ENCODE measurements at places on chromosomes 6 and 20.

DNA sequence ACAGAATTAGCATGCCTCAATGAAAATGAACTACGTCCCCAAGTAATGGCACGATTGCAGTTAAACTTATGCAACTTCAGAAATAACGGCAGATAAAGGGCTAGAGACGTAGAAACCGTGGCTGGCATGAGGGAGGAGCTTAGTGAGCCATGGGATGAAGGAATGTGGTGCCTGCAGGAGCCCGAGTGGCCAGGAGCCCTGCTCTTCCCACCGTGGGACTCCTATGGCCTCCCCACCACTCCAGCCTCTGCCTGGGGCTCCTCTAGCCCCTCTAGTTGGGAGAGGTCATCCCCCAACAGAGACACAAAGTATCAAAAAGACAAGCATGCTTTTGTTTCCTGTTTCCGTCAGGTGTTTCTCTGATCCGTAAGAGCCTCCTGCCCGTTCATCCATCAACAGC is 75.1 kb upstream of the BHLHE23 start:
- no peak for DNase-seq

GRCh38 chr6:57205550-57206328 is 16.4 kb downstream of the RAB23 start:
- no peak for DNase-seq

- DNase-seq: peak; percentile 47
Observed at GRCh38 chr20:44495802-44496481, 20.3 kb downstream of the TTPAL start.

DNA sequence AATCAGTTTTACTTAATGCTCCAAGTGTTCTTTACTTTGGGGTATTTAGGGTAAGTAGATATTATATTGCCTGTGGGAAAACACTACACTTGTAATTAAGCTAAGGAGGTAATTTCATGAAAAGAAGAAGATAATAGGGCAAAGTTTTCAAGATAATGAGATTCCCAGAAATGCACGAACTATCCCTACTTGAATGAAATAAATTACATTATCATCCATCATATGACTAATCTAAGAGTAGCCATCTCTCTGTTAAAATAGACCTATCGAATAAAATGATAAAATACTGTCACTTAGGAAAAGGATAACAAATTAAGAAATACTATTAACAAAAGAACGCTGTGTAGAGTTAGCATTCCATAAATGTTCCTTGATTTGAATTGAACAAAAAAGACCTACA is 135.1 kb upstream of the HDAC2 start:
- DNase-seq: no peak

GRCh38 chr6:122838060-122838780 is 49.2 kb downstream of the SMPDL3A start:
- DNase-seq: peak; percentile 29

DNA sequence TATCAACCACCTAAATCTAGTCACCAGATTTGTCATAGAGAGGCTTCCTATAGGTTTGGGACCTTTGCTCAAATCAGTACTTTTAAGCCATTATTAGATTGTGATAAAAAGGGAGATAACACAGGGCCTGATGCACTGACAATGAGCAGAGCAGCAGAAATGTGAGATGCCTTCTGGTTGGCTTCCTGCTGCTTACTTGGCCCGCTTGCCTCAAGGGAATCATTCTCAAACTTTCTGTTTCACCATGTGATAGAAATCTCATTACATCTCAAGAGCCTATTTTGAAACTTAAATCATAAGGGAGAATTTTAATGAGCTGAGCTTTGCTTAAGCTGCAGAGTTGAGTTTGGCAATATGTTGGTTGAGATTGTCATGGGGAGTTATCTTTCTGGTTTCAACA is 606.0 kb downstream of the DHX35 start:
- no peak for DNase-seq

GRCh38 chr20:20655883-20656282 is 56.6 kb downstream of the RALGAPA2 start:
- no peak for DNase-seq

DNA sequence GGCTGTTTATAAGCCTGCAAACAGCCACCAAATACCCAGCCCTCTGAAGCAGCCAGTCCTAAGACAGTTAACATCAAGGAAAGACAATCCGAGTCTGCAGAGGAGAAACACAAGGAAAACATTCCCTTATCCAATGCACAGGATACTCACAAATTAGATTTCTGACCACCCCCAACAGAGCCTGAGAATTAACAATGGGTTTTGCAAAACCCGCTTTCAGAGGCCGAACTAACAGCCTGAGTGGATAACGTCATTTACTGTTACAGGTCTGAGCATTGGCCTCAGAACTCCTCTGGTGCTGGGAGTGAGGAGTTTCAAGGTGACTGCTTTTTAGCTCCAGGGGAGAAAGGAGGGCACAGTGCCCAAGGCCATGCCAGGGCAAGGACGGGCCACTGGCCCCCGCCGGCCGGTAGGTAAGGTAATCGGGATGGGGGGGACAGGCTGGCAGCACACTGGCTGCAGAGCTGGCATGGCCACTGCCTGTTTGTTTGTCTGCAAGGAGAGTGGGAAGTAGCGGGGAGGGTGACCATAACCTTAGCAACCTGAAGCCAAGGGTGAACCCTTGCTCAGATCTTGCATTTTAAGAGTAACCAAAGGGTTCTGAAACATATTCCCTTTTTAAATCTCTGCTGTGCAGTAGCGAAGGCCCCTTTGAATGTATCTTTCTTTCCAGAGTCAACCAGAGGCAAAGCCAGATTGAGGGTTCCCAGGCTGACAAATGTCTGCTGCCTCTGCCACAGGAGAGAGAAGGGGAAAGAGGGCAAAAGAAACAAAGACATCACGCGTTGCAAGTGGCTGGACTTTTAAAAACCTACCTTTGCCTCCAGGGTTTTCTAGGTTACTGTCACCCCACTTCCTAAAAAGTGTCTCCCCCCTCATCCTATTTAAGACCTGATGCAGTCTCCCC is 3.9 kb downstream of the ZMYND8 start:
- DNase-seq: no peak

GRCh38 chr6:53499094-53499493 is 45.8 kb downstream of the GCLC start:
- no peak for DNase-seq

GRCh38 chr6:3757241-3757641 is 5.7 kb upstream of the PXDC1 start:
- no peak for DNase-seq

DNA sequence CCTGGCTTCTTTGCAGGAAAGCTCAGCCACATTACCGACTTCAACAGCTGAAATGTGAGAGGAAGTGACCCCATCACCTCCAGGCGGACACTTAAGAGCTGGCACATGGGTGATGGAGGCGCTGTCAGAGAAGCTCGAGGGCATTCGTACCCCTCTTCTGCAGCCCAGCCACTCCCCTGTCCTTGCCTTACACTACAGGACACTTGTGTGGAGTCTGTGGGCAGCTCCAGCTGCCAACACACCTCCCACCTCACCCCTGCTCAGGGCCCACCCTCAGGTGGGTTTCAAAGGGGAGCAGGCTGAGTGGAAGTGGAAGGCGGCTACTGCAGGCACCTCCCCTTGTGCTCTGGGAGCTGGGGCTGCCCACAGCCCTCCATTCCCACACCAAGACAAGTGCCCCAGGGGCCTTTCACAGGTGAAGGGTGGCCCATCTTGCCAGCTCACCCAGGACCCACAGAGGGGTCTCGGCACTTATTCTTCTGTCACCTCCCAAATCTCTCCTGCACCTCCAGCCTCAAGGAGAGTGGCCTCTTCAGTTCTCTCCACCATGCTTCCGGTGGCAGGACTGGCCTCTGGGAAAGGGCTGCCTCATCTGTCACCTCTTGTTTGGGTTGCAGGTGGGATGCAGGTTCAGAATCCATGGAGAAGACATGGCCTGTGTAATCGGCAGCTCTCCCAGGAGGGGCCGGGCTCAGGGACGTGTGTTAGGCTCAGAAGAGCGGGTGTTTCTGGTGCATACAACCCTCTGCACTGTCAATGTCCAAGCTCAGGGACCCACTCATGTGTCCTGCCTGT is 49.8 kb downstream of the IRF4 start:
- no peak for DNase-seq

DNA sequence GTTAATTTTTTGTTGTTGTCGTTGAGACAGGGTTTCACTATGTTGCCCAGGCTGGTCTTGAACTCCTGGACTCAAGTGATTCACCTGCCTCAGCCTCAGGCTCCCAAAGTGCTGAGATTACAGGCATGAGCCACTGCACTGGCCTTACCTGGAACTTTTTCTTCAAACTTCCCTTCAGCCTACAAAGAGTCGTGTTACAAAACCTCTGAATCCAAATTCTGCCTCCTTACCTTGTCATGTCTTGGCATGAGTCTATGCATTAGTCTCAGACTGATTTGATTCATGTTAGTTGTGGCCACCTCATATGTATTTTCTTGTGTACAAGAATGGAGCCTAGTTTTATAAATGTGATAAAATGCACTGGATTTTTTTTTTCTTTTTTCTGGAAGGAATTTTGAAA is 172.1 kb downstream of the PRL start:
- DNase-seq: no peak

DNA sequence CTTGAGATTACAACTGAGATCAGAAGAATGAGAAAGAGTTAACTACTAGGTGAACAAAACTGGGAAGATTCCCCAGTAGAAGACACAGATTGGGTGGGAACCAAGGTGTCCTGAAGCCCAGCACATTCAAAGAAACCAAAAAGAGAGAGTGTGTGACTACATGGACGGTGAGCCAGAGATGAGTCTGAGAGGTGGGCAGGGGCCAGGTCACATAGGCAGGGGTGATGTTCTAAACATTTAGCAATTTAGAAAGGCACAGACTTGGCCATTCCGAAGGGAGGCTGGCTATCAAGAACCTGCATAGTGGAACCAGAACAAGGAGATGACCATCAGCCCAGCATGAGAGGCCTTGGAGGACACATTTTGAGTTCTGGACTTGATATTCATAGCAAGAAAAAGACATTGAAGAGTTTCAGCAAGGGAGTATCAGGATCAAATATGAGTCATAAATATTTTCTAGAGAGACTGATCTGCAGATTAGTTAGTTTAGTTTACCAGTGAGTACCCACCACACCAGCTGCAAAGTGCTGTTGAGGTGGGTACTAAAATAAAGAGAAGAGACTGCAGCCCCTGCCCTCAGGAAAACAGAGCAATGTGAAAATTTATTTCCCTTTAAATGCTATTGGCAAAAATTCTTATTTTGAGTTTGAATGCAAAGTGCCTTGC is 340.5 kb upstream of the PRDM1 start:
- no peak for DNase-seq

DNA sequence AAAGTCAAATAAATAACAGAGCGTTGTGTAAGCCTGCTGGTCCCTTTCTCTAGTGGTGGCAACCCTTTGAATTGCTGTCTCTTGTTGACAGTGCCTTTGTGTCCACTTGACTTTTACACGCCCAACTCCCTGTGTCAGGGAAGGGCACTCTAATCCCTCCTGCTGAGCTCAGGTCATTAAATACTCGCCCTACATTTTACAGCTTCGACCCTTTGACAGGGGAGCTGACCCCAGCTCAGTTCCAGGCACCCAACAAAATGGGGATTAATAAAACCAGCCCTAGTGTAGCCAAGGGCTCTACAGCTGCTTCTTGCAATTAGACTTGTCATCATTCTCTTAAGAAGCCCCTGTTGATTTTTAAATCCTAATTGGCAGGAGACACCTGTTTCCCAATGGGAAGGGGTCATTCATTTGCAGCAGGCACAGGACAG is 308.2 kb downstream of the EYA4 start:
- DNase-seq: no peak

DNA sequence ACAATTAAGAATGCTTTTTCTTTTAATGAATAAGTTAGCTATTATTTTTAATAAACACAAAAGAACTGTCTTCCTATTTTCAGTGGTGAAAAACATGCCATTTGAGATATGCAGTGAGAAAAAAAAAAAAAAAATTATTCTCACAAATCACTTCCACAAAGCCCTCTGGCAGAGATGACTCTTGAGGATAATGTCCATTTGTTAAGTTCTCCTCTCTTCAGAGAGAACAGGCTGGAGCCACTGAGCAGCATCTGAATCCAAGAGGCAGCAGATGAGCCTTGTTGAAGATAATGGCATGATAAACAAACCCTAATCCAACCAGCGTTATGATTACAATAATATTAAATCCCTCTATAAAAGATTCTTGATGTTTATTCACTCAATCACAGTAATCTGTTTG is 105.0 kb downstream of the PTPRK start:
- no peak for DNase-seq

- DNase-seq: peak; percentile 82
Observed at GRCh38 chr20:4592316-4593148, 129.2 kb upstream of the PRND start.

DNA sequence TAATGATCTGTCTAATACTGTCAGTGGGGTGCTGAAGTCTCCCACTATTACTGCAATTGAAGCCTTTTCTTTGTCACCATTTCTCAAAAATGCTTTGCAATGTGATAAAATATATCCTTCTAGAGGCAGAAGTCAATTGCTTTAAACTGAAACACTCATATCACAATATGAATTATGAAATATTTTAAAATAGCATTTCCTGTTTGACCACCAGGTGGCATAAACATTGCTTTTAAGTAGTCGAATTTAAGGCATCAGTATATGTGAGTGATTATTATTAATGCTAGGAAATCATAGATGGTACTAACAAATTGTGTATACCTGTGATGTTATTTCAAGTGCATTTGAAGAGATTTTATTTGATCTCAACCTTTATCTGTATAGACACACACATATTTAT is 87.5 kb downstream of the MEI4 start:
- peak; percentile 4 for DNase-seq

DNA sequence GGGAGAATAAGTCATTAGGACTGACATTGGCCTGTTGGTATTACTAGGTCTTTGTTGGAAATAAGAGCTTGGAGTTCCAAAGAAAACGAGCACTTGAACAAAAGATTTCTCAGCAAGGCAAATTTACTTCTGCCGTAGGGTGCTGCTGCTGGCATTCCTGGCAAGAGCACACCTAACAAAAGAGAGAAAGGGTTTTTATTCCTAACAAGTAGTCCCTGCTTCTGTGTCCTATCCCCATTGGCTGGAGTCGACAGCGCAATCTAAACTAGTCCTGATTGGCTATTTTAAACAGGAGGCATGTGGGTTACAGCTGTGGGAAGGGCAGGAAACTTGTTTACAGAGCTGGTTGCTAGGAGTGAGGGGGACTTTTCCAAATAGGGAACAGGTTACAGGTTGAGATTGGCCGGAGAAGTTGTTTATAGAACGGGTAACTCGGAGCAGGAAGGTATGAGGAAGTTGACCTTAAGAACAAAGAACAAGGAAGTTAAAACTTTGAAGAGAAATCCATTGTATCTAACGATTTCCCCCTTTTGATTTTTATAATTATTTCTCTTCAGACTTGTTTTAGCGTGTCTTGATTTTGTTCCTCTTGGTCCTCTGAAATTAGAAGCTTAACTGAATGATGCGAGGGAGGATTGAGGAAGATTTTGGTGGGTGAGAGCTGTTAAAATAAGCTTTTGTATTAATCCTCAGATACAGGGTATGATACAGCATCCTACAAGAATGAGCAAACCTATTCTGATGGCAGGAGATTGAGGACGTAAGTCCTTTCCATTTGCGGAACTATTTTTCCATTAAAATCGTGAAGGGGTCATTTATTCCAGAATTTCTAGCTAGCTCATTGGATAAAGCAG is 3.4 kb upstream of the ZNFX1 start:
- no peak for DNase-seq

Data from AG08396 (cell line).